Osteocyte (in vitro differentiated cells): ENCODE measurements at places on chromosomes 1 and 21.

DNA sequence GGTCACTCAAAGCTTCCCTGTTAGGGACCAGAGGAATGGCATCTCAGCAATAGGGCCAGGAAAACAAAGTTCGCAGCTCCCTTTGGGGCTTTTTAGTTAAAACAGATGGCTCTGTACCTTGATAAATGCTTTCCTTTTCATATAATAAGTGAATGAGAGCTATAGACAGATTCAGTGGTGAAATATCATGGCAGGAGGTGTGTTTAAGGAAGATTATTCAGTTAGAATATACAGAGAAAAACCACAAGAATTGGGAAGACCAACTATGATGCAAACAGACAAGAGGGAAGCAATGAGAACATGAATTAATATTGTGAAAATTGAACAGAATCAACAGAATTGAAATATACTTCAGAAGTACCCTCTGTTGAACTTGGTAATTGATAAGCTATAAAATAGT lies 379.4 kb downstream of the PLPP3 start:
- DNase-seq, result no peak

- no peak for DNase-seq
Observed at GRCh38 chr21:28308516-28308915, 684.2 kb downstream of the LTN1 start.

GRCh38 chr1:94734963-94735901 lies 84.9 kb upstream of the SLC44A3 start:
- no peak for DNase-seq

- no peak for DNase-seq
Observed at GRCh38 chr1:44408632-44409602, 3.9 kb downstream of the RNF220 start.

GRCh38 chr1:159961636-159962035 lies 7.6 kb upstream of the SLAMF9 start:
- DNase-seq, result no peak

- no peak for DNase-seq
Observed at GRCh38 chr1:53130878-53131589, 11.4 kb downstream of the SLC1A7 start.

DNA sequence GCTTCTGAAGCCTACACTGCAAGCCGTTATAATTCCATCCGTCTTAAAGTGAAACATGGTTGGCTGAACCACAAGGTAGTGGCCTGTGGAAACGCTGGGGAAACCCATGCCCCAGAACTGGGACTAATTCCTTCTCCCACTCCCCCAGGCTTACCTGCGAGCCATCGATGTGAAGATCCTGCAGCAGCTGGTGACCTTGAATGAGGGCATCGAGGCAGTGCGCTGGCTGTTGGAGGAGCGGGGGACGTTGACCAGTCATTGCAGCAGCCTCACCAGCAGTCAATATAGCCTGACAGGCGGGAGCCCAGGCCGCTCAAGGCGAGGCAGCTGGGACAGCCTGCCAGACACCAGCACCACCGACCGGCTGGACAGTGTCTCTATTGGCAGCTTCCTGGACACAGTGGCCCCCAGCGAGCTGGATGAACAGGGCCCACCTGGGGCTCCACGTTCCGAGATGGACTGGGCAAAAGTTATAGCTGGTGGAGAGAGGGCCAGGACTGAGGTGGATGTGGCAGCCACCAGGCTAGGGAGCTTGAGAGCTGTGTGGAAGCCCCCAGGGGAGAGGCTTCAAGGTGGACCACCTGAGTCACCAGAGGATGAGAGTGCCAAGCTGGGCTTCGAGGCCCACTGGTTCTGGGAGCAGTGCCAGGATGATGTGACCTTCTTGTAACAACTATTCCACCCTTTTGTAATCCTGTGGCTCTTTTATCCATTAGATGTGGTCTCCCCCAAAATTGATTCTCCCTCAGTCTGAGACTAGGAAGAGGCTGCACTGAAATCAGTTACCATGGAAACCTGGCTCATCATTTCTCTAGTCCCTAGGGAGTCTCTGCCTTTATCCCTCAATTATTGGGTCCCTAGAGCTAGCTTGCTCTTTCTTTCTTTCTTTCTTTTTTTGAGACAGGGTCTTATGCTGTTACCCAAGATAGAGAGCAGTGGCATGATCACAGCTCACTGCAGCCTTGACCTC lies 16.7 kb downstream of the LURAP1 start:
- no peak for DNase-seq

GRCh38 chr1:49356594-49356993 lies 579.9 kb upstream of the BEND5 start:
- no peak for DNase-seq

DNA sequence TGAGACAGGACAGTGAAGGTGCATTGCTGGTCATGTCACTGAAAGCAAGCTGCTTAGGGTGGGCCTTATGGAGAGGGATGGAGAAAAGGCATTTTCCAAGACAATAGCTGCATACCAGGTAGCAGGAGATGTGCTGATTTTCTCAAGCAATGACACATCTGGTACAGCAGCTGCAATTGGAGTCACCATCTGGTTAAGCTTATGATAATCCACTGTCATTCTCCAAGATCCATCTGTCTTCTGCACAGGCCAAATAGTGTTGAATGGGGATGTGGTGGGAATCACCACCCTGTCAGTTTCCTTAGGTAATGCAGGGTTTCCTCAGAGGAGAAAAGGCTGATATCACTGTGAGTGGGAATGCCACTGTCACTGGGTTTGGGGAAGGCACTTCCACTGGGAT lies 54.6 kb downstream of the ADSS2 start:
- no peak for DNase-seq

DNA sequence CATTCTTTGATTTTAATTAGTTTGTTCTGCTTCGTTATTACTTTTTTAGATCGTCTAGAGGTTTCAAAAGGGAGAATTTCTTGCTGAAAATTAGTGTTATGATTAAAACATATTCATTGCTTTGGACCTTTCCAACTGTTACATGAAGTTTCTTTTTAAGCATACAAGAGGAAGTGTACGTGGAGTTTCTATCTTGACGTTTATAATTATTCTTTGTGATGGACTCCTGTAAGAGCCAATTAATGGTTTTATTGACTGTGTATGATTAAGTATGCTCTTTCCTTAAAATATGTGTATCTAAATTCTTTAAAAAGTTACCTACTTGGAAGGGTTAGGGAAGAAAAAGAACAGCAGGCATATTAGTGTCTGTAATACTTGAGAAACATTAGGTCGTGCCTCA lies 37.8 kb downstream of the SPEN start:
- no peak for DNase-seq

DNA sequence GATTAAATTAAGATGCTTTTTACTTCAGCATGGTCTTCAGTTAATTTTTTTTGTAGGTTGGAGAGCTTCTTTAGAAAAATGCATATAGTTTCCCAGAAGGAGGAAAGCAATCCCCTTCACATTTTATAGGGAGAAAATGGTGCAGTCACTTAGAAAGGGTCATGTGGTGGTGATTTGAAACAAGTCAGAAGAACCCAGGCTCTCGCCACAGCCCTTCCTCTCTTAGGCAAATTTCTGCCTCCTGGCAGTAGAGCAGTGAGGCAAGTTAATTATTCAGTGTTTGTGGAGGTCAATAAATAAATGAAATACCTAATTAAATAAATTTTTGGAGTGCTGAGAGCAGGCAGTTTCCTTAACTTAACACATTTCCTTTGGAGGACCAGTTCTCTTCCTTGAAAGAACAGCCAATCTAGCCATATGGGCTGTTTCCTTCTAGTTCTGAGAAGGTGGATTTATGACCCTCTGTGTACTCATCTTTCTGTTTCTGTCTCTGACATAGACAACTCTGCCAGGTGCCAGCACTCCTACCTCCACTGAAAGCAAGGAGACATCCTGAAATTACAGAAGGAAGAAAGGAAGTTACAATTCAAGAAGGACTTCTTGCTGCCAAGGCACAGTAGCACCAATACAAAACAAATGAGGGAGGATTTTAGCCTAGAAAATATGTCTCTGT lies 19.0 kb upstream of the POGZ start:
- DNase-seq, result no peak

DNA sequence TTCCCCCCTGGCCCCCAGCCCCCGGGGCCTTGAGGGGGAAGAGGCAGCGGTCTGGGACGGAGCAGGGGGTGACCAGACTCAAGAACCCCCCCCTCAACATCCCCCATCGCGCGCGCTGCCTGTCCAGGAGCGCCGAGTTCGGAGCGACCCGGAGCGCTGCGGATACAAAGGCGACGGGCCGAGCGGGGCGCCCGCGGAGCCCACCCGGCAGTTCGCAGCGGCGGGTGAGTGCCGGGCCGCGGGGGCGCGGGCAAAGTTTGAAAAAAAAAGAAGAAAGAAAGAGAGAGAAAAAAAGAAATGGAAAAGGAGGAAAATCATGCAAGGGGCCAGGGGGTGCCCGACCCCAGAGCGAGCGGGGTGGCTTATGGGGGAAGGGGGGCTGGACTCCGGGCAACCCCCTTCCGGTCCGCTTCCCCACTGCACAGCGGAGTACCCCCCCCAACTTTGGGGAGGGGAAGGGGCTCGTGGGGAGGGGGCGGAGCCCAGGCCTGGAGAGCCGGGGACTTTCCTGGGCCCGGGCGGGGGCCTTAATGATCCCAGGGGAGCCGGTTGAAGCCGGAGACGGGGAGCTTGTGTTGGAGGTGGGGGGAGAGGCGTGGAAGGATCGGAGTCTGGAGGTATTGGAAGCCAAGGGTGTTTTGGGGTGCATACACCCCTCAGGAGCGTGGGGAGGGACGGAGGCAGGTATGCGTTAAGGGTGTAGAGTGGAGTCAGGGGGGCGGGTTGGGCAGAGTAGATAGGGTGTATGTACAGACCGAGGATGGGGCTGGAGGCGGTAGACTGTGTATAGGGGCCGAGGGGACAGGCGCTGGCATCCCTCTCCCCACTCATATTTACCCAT lies 502 bp downstream of the VANGL2 start:
- peak; percentile 84 for DNase-seq

DNA sequence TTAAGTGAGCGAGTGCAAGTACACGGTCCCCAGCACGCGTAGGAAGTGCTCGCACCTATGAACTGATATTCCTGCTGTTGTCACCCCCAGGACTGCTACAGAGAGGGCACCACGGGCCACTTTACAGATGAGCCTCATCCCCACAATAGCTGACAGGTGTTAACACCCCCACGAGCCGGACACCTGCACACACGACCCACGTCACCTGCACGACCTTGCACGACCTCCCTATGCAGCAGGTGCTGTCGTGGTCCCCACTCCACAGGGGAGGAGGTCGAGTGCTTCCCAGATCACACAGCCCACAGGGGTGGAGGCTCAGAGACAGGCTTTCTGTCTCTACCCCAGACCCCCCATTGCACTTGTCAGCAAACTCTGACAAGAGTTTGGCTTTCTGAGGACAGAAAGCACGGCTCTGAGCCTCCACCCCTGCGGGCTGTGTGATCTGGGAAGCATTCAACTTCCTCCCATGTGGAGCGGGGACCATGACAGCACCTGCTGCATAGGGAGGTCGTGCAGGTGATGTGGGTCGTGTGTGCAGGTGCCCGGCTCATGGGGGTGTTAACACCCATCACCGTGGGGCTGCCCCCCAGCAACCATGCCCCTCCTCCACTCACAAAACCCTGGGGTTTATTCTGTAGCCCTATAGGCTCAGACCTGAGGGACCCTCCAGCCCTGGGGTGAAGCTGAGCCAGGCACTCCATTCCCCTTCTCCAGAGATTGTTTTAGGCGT lies 80.8 kb downstream of the MATN1 start:
- no peak for DNase-seq

DNA sequence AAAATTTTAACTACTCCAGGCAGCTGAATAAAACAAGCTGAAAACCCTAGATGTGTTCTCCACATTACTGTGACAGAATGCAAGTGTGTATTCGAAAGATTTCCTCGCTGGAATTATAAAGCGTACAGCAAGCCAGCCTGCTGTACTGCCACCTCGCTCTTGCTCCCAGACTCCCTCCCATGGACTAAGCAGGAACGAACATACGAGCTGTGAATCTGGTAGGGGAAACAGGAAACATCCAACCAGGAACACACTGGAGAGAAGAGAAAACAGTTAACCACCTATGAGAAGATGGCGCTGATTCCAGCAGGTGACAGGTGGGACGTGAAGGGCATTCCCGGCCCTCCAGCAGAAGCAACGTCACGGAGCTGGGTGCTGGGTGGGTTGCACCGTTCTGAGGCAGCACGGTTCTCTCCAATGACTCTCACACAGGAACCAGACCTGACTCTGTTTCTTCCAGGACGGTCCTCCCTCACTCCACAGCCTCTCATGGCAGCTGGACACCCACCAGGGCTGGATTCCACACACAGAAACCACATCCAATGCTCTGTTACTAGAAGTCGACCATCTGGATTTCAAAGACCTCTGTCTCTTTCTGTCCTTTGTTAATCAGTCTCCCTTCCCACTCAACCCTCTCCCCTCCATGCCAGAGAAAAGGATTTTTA lies 219.2 kb downstream of the RERE start:
- DNase-seq, result no peak

DNA sequence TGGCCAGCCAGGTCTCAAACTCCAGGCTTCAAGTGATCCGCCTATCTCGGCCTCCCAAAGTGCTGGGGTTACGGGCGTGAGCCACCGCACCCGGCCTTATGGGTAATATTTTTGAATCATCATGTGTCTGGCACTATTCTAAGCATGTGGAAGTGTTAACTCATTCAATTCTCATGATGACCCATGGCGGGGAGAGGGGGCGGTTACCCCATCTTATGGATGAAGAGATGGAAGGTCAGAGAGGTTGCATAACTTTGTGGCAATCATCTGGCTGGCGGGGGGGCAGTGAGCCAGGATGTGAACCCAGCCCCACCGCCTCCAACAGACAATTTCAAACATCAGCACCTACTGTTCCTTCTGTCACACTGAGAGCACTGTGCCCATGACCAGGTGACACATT lies 11.5 kb upstream of the TAS1R2 start:
- DNase-seq, result no peak

GRCh38 chr21:41615613-41616012 lies 107.7 kb upstream of the TMPRSS2 start:
- no peak for DNase-seq

- DNase-seq, result no peak
Observed at GRCh38 chr1:240284656-240285414, 193.2 kb downstream of the FMN2 start.

DNA sequence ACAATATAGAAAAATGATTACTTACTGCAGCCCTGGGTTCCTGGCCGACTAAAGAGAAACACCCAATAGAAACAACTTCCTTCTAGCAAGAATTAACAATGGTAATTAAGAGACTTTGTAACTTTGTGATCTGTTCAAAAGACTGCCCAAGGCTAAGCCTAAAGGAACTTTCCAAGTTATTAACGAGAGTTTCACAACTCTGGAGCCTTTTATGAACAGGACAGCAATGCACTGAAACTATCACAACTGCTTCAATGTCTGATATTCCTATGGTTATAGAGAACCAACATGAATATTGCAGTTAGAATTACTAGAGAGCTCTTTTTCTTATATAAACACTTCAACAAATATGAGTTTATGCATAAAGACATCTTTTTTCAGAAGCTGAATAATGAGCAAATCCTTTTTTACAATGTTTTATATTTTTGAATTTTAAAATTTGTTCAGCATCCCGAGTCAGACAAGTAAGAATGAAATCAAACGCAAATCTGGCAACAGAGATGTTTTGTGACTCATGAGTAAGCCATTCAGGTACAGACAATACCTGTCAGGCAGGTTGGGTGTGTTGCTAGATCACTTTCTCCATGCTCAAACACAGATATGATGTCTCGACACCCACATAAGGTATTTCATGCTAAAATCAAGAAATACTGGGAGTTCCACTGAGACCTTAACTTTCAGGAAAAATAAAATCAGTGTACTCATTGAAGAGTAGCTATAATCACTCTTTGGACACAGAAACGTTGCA lies 22.2 kb upstream of the KCNJ15 start:
- DNase-seq, result no peak

GRCh38 chr1:217135987-217136894 lies 413.0 kb upstream of the ESRRG start:
- DNase-seq, result no peak

- DNase-seq, result no peak
Observed at GRCh38 chr1:5887349-5887970, 104.8 kb downstream of the NPHP4 start.
